ENCODE measurements at places on chromosomes 13 and 19. TPM values are rescaled to one million over a fixed set of nuclear protein-coding genes. Genes with fewer than 3 reads are reported as not detected.

GRCh38 chr19:13160557-13160956 is 10.3 kb downstream of the IER2 start:
- no peak for DNase-seq

DNA sequence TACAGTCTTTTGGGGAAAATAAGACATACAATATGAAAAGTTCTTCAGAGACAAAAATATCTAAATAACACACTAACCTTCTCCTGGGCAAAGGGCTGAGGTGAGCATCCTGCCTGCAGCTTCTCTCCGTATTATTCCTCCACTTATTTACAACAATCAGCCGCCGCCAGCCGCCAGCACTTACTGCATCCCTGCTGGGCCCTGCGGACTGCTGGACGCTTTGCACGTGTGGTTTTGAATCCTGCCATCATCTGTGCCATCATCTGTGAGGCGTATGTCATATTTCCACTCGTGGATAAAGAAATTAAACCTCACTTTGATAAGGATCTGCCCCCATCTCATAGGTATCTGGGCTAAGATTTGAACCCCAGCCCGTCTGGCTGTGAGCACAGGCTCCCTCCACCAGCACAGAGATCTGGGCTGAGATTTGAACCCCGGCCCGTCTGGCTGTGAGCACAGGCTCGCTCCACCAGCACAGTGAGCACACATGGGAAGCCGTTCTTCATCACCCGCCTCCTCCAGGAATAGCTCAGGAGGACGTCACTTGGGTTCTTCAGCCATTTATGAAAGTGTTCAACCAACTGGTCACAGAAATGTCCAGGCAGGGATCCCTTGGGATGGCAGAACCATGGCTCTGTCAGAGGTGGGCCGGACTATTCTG is 35.2 kb upstream of the TUBGCP3 start:
- DNase-seq: no peak

- DNase-seq: no peak
Measured at GRCh38 chr19:944171-944567, 18.3 kb downstream of the ARID3A start.

GRCh38 chr19:7266832-7267231 is 27.4 kb downstream of the INSR start:
- DNase-seq: no peak

GRCh38 chr13:26022538-26023292 is 29.1 kb downstream of the SHISA2 start:
- DNase-seq: peak; percentile 77

GRCh38 chr13:41710771-41711170 is 250.1 kb downstream of the VWA8 start:
- DNase-seq: no peak

GRCh38 chr13:33340631-33341030 is 55.1 kb upstream of the STARD13 start:
- no peak for DNase-seq

DNA sequence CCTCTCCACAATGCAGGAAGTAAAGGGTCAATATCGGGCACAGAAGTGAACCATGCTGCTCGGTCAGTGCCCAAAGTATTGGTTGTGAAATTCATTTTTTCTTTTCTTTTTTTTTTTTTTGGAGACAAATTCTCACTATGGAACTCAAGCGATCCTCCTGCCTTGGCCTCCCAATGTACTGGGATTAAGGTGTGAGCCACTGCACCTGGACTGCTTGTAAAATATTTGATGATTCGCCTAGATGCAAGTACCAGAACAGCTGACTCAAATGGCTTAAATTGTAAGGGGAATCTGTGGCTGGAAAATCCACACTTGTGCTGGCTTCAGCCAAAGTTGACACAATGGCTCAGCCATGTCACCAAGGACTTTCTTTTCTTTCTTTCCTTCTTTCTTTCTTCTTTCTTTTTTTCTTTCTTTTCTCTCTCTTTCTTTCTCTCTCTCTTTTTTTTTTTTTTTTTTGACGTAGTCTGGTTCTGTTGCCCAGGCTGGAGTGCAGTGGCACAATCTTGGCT is 43.7 kb downstream of the NUMBL start:
- no peak for DNase-seq

DNA sequence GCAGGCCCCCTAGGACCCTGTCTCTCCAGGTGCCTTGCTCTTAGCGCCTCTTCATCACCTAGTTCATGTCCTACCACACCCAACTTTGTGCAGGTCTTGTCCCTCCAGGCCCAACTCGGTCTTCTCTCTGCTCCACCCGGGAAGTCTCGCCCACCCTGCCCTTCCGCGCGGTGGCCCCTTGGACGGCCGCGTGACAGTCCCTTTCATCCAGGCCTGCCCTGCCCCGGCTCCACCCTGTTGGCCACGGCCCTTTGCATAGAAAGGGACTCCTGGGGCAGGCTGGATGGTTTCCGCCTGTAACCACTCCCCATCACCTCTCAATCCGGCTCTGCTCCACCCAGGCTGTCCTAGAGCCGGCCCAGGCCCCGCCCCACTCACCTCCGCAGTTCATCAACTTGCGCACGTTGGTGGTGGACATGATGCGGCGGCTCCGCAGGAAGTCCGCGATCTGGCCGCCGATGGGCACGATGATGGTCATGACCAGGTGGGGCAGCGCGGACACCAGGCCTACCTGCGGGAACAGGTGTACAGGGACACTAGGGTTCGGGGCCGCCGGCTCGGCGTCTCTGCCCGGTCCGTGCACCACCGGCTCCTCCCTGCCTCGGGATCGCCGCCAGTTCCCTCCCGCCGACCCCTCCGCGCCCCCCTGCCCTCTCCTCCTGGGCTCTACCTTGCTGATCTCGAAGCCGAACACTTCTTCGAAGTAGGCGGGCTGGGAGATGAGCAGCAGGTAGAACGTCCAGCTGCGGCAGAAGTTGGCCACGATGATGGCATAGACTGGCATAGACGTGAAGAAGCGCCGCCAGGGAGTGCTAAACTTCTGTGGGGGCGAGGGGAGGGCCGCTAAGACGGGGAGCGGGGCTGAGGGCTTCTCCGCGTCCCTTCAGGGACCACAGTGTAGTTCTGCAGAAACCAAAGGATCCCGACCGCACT is 7.2 kb downstream of the GFY start:
- DNase-seq: no peak

DNA sequence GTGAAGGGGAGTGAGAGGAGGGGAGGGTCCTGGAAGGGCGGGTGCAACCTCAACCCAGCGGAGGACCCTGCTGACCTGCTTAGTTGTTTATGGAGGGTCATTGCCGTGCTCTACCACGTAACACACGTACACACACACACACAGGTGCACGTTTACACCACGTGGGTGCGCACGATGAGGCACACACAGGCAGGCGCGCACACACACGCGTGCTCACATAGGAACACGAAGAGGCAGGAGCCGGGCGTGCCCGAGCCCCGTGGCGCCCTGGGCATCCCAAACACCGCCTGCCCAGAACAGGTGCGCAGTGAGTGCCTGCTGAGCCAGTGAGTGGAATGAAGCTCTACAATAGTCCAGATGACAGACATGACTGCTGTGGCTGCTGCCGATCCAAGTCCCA is 11.2 kb upstream of the MADCAM1 start:
- DNase-seq: no peak

DNA sequence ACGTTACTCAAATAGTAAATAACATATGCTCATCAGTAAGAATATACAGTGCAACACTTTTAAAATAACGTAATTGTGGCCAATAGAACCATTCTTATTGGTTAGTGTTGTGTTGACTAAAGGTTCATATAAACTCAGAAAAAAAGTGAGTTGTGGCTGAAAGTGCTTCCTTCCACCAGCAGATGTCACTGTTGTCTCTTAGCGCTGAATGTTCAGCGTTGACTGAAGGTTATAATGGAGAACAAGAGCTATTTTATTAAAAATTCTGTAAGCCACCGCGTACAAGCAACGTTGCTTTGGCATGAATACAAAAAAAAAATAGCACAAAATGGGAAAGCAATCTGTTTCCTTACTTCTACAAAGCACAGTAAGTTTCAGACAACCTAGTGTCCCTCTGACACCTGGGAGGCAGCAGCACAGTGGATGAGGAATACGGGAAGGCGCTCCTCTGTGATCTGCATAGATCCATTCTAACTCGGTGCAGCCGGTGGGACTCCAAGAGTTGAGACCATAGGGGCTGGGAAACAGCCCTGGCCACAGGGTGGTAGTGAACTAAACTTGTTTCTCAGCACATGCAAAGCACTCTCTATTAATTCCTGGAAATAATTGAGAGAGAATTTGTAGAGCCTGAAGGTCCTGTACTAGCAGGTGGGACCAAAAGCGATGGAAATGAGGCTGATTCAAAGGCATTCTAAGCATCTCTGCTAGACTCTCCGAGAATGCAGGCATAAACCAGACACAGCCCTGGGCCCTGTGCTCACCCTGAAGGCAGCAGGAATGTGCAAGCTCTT is 23.9 kb upstream of the OXGR1 start:
- DNase-seq: peak; percentile 68

Gene LIM2
- polyA plus RNA-seq: 0.18 TPM

Gene EGLN2
- 59.5 TPM for polyA plus RNA-seq

Gene KLHL1
- 0.55 TPM for polyA plus RNA-seq

Gene IRF2BP1
- polyA plus RNA-seq: 14.5 TPM
